CD4-positive, alpha-beta T cell treated with Interleukin-15 for 4 hours (primary cell): ENCODE measurements at places on chromosomes 12 and 14.

DNA sequence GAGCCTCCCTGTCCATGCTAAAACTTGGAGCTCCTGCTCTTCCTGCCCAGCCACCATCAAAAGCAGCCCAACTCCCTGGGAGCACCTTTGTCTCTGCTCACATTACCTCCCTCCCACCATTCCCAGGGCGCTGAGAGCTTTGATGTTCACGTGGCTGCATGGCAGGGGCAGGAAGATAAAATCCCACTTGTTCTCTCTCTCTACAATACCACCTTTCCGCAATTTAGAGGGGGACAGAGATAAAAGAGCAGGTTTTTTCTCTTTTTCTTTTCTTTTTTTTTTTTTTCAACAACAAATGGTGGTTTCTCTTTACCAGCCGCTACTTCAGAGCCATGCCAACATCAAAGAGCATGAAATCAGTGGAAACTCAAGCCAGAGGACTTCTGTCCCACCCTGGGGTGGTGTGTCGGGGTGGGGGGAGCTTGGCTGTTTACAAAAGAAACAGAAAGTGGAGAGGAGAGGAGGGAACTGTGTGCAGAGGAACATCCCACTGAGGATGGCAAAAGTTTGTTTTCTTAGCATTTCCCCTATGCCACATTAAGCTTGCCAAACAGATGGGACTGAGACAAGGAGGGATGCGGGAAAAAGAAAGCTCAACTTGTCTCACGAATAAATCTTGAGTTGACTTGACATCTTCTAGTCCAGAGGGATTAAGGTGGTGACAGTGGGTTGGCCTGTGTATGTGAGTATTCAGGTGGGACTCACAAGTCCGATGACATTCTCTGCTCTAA lies 103.7 kb upstream of the NUDT4 start:
- DNase-seq: no peak

DNA sequence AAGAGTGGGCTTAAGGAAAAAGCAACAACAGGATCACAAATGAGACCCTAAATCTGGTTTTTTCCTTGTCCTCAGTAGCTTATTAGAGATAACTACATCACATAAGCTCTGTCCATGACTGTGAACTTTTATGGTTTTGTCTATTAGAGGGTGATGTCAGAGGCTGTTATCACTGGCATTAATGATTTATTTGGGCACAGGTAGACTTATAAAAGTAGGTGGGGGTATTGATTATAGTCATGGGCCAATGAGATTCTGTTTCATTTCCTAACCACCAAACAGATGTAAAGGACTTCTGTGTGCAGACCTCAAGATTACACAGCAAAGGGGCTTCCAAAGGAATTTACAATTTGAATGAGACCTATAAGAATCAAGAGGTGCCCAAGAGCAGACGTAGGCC lies 316.4 kb downstream of the NRXN3 start:
- no peak for DNase-seq

DNA sequence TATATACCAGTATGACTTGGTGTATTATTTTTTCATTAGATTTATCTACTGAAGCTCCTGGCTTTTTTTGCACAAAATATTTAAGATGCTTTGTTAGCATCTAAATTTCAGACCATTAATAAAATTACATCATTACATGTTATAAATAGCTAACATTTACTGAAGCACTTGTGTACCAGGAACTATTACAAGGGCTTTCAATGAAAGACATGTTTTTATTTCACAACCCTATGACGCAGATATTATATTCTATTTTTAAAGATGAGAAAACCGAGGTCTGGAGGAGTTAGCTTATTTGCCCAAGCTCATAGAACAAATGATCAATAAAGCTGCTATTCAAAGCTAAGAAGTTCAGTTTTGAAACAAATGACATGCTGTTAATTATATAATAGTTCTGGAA lies 420.4 kb upstream of the DCN start:
- no peak for DNase-seq

DNA sequence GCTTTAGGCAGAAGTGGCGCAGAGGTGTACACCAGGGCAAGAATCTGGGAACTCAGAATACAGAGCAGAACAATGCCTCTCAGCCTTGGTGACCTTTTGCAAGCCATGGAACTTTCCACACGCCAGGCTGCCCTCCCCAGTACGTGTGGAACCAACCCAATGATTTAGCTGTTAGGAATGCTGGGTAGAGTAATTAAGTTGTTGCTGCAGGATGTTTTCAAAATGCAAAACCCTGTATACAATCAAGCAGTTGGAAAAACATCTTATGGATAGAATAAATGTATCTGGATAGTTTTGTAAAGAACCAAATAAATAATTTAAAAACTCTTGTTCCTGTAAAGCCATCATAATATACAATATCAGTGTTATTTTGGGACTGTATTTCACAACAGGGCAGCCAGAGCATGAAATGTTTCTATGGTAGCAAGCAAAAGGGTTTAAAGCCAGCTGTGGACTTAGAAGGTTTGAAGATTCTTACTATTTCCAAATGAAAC lies 19.4 kb downstream of the PPP1R36 start:
- no peak for DNase-seq

DNA sequence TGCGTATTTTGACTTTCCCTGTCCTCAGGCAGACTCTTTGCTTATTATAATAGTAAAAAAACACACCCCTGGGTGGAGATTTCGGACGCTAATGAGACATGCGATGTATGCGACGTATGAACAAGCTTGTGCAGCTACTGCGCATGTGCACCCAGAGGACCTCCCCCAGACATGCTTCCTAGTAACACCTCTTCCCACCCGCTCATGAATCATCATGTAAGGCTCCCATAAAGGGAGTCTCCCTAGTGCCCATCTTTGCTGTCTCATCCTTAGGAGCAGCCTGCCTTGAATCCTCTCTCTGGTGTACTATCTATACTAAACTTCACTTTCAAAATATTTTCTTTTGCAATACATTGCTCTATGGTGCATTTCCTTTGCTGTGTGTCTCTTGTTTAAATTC lies 210.1 kb downstream of the TMEM132D start:
- DNase-seq: no peak

DNA sequence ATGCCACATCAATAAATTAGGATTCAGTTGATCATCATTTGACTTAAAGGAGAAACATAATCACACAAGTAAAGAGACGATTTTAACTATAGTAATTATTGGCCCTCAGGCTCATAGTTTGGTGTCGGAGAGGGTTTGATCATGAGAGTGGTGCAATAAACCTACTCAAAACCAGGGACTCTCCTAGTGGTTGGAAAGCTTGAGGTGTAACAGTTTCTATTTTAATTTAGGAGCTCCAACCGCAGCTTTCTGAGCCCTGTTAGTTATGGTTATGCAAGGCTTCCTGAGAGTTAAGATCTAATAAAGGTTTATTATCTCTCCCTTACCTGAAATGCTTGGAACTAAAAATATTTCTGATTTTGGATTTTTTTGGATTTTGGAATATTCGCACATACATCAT lies 36.4 kb downstream of the TMTC2 start:
- DNase-seq: no peak

GRCh38 chr12:112734859-112735695 lies 56.5 kb upstream of the RPH3A start:
- no peak for DNase-seq

DNA sequence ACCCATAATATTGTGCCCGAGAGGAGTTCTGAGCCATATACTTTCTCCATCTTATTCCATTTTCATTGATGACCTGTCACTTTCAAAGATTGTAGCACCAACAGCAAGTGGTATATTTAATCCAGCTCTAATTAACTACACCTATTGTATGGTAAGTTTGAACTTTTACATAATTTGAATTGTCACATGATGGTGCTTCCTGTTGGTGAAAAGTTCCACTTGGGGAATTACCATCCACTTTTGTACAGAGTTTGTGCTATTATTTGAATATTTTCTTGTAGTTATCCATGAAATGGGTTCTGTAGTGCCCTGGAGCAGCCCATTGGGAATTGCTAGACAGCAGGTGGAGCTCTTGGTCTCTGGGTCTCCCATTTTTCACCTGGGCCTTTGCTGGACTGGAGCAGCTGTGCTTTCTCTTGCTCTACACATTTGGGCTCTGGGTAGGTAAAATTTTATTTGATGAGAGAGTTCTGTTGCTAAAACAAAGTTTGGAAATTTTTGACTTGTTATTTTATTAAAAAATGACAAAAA lies 3.0 kb downstream of the SMCO3 start:
- DNase-seq: no peak

- DNase-seq: no peak
Observed at GRCh38 chr12:97538705-97539104, 76.1 kb downstream of the RMST start.

- DNase-seq: no peak
Observed at GRCh38 chr12:123571343-123571813, 13.0 kb upstream of the TMED2 start.

DNA sequence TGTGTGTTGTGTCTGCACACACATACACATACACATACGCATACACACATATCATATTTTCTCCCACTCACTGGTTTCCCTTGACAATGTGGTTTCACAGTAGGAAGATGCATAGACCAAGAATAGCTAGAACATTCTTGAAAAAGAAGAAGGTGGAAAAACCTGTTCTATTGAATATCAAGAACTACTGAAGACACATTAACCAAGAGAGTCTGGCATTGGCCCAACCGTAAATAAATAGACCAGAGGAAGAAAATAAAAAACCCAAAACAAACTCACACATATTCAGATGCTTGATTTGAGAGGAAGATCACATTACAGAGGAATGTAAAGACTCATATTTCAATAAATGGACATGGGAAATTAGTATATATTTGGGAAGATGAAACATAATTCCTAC lies 311.3 kb downstream of the FOXG1 start:
- DNase-seq: no peak

DNA sequence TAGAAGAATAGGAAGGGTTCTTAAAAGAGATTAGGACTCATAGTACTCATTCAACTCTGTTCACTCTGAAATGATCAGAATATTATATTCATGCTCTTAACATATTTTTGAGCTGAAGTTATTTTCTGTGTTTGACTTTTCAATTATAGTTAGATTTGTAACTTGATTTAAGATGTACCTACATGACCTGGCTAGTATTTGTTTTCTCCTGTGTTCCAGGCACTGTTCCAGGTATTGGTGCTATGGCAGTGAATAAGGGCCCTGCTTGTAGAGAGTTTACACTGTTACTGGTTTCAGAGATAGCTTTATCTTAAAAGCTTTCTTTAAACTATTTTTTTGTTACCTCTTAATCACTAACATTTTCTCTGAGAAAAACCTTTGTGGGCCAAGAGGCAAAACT lies 19.1 kb upstream of the SLC17A8 start:
- no peak for DNase-seq

DNA sequence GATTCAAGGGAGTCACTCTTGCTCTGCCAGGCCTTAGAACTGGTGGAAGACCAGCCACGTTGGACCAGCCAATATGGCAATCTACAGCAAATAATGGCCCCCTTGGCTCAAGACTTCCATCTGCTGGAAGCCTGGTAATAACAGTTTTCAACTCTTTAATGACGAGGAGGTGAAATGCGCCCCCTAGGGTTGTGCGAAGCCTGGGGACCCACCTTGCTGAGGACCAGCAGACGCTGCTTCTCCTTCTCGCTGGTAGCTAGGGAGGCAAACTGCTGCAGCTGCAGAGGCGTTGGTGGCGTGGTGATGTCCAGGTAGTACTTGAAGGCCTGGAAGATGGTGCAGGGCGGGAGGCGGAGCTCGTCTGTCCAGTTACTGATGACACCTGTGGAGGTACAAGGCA lies 41.5 kb upstream of the FBXO21 start:
- no peak for DNase-seq

DNA sequence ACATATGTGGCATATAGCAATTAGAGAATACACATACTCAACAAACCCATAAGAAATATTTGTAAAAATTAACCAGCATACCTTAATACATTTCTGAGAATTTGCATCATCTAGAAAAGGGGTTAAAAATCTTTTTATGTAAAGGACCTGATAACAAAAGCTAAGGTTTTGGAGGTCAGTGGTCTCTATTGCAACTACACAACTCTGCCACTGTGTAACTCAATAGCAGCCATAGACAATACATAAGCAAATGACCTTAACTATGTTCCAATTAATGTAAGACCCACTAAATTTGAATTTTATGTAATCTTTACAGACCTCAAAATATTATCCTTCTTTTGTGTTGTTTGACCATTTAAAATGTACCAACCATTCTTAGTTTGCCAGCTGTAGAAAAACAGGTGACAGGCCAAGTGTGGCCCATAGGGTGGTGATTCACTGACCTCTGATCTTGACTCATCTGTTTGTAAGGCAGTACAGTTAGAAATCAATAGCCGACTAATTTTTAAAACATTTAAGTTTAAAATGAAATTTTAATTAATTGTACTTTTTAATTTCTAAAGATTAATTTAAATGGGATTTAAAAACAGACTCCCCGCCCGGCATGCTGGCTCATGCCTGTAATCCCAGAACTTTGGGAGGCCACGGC lies 7.4 kb upstream of the EPS8 start:
- DNase-seq: no peak

DNA sequence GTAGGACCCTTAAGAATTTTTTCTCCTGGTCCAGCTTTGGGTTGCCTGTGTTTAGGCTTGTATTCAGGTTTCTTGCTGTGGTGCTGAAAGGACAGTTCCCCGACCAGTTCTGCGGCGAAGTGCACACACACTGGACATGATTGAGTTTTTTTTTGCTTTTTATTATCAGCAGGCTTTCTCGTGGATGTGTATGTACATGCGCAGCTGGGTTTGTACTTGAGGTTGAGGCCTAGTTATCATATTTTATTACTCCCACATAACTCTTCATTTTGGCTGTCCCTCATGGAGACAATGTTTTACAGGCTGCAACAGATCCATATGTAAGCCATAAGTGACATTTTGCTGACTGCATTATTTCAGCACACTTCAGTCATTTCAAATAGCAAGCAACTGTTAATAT lies 2.5 kb downstream of the SCN8A start:
- no peak for DNase-seq

GRCh38 chr12:79174626-79175025 lies 310.1 kb downstream of the SYT1 start:
- no peak for DNase-seq

DNA sequence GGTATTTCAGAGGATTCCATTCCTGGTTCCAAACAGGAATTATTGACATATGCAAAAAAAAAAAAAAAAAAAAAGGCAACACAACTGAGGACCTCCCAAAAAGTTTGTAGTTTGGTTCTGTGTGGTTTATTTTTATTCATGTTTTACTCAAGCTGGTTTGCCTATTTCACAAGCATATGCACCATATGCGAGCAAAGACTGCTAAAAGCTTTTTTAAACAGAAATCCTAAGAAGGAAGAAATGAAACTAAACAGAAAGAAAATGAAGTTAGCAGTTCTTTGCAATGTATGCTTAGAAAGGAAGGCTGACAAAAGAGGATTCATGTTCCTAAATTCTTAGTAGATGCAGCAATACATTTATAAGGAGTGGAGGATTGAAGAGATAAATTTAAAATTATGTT lies 487.6 kb upstream of the FLRT2 start:
- no peak for DNase-seq

DNA sequence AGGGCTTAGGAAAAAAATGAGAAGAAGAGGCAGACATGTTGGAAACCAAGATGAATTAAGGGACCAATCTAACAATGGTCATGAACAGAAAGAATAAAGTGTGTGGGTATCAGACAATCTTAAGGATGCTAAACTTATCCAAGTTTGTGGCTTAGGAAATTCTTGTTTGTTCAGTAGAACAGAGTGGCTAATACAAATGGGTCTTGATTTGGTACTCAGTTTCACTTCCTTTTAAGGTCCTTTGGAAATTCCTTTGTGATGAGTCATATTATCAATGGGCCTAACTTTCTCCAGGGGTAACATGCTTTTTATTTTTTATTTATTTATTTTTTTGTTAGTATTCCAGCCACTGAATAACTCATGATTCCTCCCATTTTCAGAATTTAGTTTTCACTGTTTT lies 1154.7 kb upstream of the FLRT2 start:
- DNase-seq: no peak
